ENCODE measurements at places on chromosomes 1 and 21.
A peak's percentile ranks its signal among the peaks of the same experiment; 100 is the strongest.

DNA sequence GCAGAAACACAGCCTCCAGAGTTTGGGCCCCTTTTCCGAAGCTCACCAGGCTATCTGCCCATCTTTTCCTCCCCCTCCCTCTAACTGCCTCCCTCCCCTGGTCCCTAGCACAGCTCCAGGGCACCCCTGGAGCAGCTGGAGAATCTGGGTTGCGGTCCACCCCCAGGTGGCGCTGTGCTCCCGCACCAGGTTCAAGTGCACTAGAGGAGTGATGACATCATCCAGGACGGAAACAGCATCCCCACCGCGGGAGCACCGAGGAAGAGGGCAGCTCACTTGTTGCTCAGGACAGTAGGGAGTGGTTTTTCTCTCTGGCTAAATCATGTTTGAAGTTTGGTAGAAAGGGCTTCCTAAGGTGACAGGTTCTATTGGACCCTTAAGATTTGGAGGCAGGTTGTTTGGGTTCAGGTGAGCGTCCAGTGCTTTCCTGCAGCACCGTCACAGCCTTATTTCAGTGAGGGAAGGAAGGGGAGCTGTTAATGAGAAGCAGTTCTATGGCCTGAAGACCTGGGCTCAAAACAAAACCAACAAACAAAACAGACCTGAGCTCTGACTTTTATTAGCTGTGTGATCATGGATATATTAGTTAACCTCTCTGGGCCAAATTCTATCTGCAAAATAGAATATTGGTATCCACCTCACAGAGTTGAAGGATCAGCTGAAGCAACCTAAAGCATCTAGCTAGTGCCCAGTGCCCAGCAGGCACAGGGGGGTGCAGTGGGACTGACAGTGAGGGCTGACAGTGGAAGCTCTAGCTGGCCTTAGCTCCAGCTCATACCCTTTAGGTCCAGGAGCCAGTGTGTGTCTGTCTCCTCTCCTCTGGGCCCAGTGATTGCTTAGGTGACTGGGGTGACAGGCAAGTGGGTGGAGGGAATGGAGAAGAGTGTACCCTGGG, 7.5 kb downstream of the SHISA4 start:
- DNase-seq: peak; percentile 85

GRCh38 chr1:167446966-167447365, 71.4 kb downstream of the CD247 start:
- DNase-seq: no peak

DNA sequence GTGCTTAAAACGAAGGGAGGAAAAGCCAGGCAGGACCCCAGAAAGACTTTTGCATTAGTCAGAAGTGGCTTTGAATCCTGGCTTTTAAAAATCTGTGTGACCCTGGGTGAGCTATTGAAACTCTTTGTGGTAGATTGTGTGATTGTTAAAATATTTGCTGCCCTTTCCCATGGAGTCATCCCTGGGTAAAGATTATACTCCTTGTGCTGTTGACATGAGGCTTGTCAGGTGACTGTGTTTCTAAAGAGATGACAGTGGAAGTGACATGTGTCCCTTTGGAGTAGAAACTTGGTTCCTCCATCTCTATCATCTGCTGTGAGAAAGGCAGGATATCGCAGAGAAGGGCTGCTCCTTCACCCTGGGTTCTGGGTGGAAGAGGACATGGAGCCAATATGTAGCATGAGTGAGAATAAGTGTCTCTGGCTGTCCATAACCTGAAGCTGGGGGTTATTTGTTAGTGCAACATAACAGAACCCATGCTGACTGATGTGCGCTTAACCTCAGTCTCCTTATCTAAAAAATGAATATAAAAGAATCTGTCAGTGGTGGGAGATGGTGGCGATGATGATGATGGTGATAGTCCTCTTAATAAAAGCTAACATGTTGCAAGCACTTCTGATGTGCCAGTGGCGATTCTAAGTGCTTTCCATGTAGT, 187.6 kb downstream of the RHOU start:
- DNase-seq: no peak

- DNase-seq: no peak
Measured at GRCh38 chr1:25209516-25209915, 22.8 kb downstream of the SYF2 start.

DNA sequence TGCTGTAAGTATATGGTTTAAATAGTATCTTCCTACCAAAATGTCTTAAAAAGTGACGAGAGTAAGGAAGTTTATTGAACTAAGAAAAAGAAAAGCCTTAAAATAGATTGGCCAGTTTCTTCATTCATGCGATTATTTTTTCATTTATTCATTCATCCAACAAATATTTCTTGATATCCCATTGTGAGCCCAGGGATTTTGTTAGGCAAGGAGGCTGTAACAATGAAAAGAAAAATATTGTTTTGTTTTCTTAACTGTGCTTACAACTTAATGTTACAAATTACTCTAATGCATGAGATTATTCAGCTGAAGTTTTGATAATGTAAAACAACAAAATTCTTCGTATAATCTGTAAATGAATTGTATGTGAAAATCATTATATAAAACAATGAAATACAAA, 882.0 kb downstream of the LTN1 start:
- no peak for DNase-seq

DNA sequence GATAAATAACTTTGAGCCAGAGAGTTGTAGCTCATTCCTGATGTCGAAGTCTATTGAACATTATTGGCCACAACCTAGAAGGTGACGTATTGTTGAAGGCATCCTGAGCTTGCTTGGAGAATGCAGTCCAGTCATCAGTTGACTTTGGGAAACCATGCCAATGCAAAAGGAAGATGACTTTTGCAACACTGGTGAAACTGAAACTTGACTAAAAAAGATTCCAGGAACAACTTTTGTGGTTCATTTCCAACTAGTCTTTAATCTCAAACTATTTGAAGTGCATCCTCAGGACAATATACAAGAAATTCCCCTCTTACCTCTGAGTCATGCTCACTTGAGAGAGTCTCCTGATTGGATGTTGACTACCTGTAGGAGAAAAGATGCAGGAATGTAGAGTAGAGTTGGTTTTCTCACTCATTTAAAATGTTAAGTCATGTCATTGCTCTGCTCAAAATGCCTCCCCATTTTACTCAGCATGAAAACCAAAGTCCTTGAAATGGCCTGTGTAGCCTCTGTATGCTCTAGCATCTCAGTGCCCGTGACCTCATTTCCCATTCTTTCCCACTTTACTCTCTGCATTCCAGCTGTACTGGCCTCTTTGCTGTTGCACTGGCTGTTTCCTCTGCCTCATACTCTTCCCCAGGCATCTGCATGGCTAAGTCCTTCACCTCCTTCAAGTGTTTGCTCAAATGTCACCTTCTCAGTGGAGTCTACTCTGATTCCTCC, 24.4 kb upstream of the LEPR start:
- DNase-seq: no peak

DNA sequence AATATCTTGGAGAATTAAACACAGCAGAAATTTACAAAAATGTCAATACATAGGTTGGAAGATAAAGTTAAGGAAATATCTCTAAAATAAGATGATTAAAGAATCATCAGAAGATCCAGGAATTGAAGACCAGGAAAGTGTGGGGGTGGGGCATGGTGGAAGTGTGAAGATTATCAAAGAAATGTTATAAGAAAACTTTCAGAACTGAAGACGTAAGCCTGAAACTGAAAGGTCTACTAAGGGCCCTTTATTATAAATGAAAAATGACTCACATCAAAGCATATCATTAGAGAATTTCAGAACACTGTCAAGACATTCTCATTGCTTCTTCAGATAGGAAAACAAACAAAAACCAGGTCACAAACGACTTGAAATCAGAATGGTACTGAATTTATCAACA, 92.4 kb upstream of the DPT start:
- DNase-seq: no peak

DNA sequence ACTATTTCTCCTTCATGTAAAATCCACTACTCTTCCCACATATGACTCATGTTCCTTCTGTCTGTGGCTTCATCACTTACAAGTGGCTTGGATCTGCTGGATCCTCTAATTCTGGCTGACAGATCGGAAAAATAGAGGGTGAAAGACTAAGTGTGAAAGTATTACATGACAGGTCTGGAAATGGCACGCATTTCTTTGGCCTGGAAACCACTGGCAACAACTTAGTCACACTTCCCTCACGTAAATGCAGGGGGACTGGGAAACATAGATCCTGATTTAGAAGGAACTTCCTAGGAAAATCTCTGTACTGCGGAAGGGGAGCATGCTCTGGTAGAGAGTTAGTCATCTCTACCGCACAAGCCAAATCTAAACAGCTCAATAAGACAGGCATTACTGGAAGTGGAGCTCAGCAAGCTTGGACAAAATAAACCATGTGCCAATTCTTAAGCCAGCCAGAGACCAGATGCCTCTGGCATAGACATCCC, 305.4 kb upstream of the PTBP2 start:
- DNase-seq: no peak

DNA sequence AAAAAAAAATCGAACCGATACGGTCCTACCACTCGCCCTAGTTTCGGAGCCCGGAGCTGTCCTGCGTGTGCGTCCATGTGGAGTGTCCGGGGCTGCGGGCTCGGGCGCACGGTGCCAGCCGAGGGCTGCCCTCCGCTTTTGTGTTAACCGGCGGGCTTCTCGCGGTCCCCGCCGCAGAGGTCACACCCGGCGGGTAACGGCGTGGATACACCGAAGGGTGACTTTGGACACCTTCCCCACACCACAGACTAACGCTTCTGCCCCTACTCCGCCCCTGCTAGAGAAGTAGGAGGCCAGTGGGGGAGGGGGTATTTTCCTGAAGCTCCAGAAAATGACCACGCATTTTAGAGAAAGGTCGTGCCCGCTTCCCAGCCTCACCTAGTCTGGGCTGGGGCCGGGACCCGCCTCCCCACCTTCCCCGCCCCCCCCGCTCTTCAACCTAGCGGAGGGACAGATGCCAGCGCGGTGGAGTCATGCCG, 609 bp upstream of the ATF3 start:
- DNase-seq: no peak

DNA sequence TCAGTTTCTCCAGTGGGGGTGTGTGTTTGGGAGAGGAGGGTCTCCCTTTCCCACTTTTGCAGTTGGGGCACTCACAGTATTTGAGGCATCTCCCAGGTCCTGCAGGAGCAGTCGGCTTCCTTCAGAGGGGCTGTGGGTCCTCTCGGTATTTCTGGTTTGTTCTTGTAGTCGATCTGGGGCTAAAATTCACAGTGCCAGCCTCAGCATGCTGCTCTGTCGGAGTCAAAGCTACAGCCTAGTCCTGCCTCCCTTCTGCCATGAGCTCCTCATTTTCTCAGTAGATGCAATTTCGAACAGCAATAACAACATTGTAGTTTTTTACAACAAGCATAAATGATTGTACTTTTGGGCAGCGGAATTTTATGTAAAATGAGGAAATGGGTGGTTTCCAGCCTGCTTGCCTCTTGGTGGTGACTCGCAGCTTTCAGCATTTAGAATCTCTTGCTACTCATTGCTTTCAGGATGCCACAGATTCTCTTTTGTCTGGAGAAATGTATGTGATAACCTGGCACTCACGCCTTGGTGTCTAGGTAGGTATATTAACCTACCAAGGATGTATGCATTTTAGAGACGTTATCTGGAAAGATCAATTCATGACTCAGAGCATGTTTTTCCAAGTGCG, 82.4 kb upstream of the C21orf91 start:
- DNase-seq: no peak
